CD4-positive, alpha-beta T cell (primary cell): ENCODE measurements at places on chromosomes 13 and 19.

GRCh38 chr19:32744555-32745325, 25.2 kb downstream of the TDRD12 start:
- DNase-seq: no peak

DNA sequence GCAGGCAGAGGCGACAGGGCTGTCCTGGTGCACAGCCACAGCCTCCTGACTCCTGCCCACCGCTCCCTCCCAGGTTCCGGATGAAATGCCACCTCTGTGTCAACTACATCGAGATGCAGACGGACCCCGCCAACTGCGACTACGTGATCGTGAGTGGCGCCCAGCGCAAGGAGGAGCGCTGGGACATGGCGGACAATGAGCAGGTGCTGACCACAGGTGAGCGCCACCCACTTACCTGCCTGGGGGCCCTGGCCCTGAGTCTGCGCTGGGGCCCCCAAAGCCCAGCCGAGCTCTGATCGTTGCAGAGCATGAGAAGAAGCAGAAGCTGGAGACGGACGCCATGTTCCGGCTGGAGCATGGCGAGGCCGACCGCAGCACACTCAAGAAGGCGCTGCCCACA, 5.5 kb upstream of the MRI1 start:
- no peak for DNase-seq

- no peak for DNase-seq
These were observed 110.6 kb downstream of the B3GLCT start for GRCh38 chr13:31310356-31310755.

DNA sequence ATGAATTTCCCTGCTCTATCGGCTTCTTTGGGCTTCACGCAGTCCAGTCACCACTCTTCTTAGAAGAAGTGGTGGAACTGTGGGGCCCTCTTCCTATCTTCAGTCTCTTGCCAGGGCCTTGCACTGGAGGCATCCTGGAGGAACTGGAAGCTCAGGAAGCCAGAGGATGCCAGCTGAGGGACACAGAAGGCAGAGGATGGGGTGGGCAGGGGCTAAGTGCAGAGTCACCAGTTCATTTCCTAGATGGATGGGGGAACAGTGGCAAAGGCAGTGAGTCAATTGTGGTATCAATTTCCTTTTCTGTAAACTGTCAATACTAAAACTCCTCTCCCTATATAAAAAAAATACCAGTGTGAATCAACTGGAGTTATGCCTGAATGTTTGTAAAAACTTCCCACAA, 419.7 kb downstream of the KLF12 start:
- no peak for DNase-seq

- DNase-seq: no peak
These were observed 37.2 kb upstream of the SOHLH2 start for GRCh38 chr13:36251526-36251925.

GRCh38 chr19:7130043-7130442, 60.5 kb downstream of the ZNF557 start:
- no peak for DNase-seq

- DNase-seq: no peak
These were observed 63.5 kb downstream of the TUBA3C start for GRCh38 chr13:19117913-19118739.

DNA sequence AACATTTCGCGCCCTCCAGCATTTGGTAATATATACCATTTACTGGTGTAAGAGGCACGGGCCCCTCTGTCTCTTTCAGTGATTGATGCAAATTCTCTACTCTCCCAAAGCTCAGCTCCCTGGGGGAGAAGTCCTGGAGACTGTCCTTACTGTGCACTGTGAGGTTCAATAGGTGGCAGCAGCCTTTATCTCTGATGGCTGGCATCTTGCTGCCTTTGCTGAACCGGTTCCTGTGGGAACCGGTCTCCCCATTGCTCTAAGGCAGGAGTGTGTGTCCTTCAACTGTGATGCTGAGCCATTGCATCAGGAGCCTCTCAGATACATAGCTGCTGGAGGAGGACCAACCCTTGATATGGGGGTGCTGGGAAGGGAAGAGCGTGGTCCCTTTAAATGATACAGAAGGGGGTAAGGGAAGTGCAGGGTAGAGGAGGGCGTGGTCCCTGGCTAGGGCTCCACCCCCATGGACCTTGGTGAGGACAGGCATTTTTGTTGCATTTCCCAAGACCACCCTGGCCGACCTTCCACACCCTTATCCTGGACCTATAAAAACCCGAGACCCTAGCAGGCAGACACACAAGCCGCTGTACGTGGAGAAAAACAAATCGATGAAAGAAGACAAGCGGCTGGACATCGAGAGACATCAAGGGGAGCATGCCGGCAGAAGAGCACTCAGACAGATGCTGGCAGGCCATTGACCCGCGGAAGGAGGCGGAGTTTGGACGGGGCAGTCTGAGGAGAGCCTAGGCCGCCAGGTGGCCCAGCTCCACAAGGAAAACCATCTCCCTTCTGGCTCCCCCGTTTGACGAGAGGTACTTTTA, 41.1 kb upstream of the GTF3A start:
- DNase-seq: no peak

- DNase-seq: no peak
These were observed 8.3 kb upstream of the PCDH20 start for GRCh38 chr13:61423915-61424314.

- no peak for DNase-seq
These were observed 19.0 kb downstream of the MAN2B1 start for GRCh38 chr19:12647490-12648071.

DNA sequence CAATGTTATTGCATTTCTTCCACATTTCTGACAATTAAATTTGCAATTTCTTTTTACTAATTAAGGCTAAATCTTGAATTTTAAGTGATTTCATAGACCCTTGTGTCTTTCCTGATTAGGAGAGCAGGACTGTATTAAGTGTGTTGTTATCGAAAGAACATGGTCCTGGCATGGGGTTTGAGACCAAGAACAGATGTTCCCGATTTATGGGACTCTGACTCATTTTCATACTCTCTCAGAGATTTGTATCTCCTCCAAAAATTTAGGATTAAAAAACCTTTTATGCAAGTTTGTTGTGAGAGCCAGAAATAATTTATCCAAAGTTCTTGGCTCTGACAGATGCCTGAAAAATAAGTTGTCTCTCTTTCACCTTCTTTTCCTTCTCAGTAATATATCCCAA, 589.3 kb upstream of the ARGLU1 start:
- DNase-seq: no peak

- DNase-seq: no peak
These were observed 139.1 kb downstream of the ZNF675 start for GRCh38 chr19:23547816-23548430.

DNA sequence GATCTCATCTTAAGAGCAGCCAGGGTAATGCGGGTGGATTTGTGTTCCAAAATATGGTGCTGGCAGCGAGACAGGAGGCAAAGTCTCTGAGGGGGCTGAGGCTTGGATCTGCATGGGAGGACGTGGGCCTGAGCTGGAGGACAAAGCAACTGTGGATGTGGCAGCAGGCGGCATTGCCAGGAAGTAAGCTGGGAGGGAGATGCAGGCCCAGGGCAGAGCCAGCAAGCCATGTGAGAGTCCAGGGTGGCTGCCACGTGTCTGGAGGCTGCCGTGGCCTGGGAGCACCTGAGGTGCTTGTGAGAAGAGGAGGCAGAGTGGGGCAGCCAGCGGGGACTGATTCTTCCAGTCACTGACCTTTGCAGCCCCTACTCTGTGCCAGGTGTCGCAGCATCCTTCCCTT, 52.0 kb downstream of the DPF1 start:
- no peak for DNase-seq

- no peak for DNase-seq
These were observed 174.7 kb downstream of the GPC5 start for GRCh38 chr13:91572944-91573598.

DNA sequence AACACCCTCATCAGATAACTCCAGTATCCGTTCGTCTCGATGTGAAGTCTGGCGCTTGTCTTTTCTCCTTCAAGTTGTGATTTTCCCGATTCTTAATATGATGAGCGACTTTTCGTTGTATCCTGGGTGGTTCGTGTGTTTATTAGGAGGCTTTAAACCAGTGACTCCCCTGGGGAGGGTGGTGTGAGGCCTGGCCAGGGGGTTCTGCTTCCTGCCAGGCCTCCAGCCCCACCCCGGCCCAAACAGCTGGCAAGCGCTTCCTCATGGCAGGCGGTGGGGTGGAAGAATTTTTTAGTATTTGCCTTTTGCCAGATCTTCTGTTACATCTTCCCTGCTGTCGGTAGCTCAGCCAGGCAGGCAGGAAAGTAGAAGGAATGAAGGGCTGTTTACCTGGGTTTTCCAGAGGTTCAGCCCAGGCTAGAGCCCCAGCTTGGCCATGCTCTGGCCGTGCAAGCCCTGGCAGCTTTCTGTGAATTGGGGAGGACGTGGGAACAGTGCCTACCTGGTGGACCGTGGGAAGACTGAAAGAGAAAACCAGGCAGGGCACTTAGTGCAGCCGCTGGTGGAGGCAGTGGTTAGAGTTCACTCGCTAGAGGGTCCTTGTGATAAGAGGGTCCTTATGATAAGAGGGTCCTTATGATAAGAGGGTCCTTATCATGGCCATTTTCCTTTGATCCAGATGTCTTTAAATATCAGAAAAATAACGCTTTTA, 37.7 kb upstream of the DCUN1D2 start:
- DNase-seq: no peak

- no peak for DNase-seq
These were observed 464.4 kb downstream of the ITGBL1 start for GRCh38 chr13:101916775-101917474.

- no peak for DNase-seq
These were observed 91.2 kb downstream of the KCTD15 start for GRCh38 chr19:33887891-33888290.

DNA sequence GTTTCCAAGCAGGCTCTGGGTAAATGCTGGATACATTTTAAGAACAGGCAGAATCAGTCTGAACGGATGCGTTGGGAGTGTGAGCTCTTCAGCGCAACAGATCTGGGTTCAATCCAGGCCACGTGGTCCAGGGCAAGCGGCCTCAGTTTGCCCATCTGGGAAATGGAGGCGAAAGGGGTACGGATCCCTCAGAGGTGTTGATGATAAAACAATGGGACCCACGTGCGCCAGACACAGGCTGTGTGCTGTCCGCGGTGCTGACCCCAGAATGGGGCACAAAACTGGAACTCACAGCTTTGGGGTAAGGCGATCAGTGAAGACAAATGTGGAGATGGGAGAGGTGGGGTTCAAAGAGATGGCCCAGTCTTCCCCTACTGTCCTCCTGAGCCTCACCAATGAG, 13.1 kb upstream of the PDE4C start:
- DNase-seq: no peak

- no peak for DNase-seq
These were observed 50.9 kb downstream of the PCCA start for GRCh38 chr13:100139817-100140216.

- no peak for DNase-seq
These were observed 99.7 kb downstream of the GPC6 start for GRCh38 chr13:93326234-93326811.

DNA sequence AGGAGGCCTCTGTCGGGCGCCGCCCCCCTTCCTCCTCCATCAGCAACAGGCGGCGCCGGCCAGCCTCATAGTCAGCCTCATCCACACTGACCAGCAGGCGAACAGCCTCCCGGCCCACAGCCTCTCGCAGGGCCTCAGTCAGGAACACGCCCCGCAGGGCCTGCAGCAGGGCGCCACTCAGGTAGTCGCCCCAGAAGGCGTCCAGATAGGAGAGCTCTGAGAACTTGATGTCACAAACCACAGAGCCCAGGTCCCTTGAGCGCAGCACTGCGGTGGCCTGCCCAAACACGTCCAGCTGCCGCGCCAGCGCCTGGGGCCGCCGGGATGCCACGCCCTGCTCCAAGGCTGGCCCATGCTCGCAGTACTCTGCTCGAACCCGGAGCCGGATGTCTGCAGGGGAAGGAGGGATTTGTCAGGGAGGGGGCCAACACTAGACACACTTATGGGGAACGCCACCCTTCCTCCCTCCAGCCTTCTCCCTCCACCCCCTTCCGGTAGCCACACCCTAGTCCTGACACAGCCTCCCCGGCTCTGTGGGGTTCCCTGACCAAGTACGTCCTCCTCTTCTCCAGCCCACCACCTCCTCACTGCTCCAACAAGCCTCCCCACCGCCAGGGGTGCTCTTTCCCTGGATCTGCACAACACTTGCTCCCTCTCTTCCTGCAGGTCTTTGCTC, 17.9 kb downstream of the DEDD2 start:
- DNase-seq: no peak

DNA sequence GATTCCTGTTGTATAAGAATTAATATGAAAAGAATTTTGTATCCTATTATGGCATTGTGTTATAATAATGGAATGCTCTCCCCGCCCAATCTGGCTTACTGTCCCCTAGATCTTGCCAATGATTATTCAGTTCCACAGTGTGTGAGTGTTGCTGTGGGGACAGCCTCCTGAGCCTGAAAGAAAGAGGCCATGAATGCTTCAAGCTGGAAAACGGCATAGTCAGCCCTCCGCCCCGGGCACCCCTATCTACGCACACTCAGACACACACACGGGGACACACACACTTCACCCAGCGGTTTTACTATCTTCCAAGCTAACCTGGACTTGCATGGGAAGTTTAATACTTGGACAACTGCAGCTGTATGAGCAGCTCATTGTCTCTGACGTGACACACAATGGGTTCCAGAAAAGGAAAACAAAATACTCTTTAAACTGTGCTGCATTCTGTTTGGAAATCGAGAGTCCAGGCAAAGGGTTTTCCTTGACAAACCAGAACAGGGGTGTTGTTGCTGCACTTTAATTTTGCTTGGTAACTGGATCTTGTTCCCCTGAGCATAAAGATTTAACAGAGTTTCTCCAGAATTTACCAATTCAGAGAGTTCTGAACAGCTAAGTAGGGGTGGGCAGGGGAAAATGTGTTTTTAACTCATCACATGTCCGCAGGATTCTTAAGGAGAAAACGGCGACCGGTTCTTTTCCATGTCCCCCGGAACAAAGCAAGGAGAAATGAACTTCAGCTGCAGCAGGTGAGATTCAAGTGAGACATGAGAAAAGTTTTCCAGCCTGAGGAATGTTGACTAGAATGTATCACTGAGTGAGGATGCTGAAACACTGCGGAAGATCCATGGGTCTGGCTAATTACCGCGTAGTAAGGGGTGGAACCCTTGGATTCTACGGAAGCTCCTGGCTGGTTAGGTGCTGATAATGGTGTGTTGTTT, 472.9 kb downstream of the FOXO1 start:
- DNase-seq: no peak

- no peak for DNase-seq
These were observed 45.1 kb upstream of the SPRY2 start for GRCh38 chr13:80386002-80386401.

DNA sequence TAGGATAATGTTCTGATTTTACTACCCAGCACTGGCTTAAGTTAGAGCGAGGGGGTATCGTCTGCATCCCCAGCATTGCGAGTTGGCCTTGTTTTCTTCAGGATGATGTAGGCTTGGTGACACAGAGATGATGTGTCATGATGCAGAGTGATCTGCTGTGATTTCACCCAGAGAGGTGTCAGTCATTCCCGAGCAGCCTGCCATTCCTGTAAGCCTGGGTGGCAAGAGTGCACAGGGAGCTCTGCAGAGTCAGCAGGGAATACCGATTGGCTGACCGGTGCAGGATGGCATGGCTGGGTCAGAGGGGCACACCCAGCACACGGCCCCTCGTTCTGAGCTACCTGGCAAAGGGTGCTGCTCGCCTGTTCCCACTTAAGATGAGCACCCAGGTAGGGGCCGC, 15.8 kb upstream of the GJB6 start:
- no peak for DNase-seq
